ENCODE measurements at places on chromosomes 5 and 9.
A peak's percentile ranks its signal among the peaks of the same experiment; 100 is the strongest.

GRCh38 chr9:110650991-110651411 is 17.6 kb upstream of the MUSK start:
- no peak for DNase-seq

- DNase-seq, result no peak
These were observed 1782.4 kb upstream of the WWC1 start for GRCh38 chr5:166509085-166509484.

DNA sequence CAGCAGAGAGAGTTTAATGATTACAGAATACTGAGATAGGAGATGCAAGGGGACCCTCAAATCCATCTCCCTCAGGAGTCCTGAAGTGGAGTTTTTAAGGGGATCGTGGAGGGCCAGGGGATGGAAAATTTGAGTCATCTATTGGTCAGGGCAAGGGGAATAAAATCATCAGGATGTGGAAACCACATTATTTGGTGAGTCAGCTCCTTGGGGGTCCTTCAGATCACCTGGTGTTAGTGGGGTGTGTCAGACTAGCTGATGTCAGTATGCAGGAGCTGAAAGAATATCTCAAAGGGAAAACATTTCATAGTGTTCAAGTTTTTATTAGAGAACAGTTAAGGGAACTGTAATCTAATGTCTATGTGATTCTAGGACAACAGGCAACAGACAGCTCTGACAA is 183.0 kb upstream of the FTMT start:
- DNase-seq, result no peak

DNA sequence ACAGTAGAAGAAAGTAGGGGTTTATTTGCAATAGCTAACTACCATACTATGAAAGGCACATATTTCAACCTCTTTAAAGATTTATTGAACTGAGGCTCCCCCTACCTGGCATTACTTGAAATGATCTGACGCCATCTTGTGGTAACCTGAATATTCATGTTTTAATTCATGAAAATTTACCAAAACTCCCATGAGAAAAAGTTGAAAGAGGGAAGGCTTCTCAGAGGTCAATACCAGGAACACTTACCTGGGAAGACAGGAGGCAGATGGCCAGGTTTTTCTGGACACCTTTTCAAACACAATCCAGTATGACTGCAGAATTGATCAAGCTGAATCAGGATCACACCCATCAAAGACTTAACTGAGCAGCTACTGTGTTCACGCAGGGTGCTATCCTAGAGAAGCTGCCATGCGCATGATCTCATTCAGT is 9.4 kb downstream of the PRELID2 start:
- no peak for DNase-seq

DNA sequence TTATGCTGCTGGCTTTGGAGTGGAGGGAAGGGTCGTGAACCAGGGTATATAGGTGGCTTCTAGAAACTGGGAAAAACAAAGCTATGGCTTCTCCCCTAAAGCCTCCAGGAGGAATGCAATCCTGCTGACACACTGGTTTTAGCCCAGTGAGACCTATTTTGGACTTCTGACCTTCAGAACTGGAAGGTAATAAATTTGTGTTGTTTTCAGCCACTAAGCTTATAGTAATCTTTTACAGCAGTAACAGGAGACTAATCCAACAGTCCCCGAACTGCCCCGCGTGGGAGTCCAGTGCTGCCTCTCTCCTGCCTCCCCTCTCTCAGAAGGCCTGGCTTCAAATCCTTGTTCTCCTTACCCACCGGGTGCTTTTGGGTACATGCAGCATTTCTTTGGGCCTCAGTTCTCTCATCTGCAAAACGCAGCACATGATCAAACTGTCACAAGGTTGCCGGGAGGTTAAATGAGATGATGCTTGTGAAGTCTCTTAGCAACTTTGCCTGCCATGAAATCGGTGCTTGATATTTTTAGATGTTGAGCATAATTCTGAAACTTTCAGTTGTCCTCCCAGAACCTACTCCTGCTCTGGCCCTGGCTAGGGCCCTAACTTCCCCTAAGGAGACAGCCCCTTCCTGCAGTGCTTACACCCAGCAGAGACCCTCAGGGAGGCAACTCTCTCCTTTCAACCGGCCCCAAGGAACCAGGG is 127.3 kb upstream of the BOD1 start:
- DNase-seq, result no peak

- DNase-seq, result no peak
These were observed 70.6 kb downstream of the GAS1 start for GRCh38 chr9:86876621-86877196.

DNA sequence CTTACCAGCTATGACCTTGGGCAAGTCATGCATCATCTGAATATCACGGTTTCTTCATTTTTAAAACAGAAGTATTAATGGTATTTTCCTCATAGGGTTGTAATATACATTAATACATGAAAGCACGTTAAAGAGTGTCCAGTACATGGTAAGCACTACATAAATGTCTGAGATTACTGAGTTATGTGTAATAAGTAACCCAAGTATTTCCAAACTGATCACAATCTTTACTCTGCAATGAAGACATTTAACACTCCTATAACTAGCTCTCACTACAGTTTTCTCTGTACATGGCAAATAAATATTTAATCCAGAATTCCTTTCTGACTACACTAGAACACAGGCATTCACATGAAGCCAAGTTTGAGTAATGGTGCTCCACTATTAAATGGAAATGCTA is 4.0 kb downstream of the GLDC start:
- DNase-seq, result no peak

GRCh38 chr5:140134277-140134935 is 8.7 kb downstream of the IGIP start:
- DNase-seq, result no peak

GRCh38 chr9:5301544-5301943 is 3.0 kb downstream of the RLN2 start:
- DNase-seq, result no peak

GRCh38 chr5:29715167-29715566 is 1478.3 kb upstream of the CDH6 start:
- DNase-seq, result no peak

DNA sequence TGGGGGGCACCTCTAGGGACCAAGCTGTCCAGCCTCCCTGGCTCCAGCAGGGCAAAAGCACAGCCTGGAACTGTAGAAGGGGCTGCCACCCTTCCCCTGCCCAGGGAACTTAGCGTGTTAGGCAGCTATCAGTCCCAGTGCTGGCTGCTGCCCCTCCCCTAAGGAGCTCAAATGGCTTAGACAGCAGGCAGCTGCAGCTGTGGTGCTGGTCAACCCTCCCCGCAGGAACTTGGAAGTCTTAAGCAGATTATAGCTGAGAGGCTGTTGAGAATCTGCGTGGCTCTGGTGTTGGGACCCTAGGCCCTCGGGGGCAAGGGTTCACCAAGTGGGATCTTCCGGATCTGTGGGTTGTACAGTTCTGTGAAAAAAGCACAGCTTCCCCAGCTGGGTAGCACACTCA is 536.5 kb upstream of the CDH10 start:
- DNase-seq, result no peak

GRCh38 chr5:3384531-3384930 is 211.1 kb upstream of the IRX1 start:
- peak; percentile 46 for DNase-seq

- no peak for DNase-seq
These were observed 277.7 kb upstream of the PTGER4 start for GRCh38 chr5:40402007-40402364.

GRCh38 chr5:13987843-13988464 is 43.5 kb upstream of the DNAH5 start:
- DNase-seq, result no peak

- no peak for DNase-seq
These were observed 42.0 kb downstream of the FBXO38 start for GRCh38 chr5:148425808-148426207.

GRCh38 chr5:178370102-178370501 is 137.5 kb upstream of the PHYKPL start:
- no peak for DNase-seq

DNA sequence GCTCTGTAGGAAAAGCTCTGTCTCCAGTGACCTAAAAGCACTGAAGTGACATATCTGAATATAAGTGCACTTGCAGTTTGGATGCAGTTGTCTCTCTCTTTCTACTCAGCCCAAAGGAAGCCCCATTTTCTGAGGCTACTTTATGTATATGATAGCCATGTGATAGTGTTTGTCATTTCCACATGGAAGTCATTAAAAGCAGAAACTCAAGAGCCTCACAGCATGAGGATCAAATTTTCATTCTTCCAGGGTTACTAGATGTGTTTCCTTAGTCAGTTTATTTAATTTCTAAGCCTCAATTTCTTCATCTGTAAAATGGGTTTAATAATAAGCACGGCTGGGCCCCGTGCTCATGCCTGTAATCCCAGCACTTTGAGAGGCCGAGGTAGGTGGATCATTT is 36.7 kb downstream of the RNF44 start:
- no peak for DNase-seq

GRCh38 chr9:127920794-127921193 is 4.0 kb upstream of the ST6GALNAC4 start:
- no peak for DNase-seq

GRCh38 chr9:127187231-127187956 is 65.0 kb upstream of the ANGPTL2 start:
- DNase-seq, result peak; percentile 92

GRCh38 chr5:180294913-180295555 is 3.2 kb upstream of the MAPK9 start:
- DNase-seq, result no peak

DNA sequence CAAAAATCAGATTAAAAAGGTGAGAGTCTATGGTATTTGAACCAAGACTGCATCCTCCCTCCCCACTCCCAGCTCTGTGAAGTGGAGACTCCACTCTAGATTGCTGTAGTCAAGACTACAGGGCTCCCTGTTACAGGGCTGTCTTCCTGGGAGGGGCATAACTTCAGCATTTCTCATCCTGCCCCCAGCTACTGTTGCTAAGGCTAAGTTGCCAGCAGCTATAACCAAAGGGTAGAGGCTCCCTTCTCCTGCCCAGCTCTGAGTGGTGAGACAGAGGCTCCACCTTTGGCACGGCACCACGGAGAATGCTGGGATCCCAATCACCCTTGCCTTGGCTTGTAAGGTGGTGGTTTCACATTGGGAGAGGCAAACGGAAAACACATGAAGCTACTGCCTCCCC is 39.2 kb upstream of the GCNT4 start:
- no peak for DNase-seq

GRCh38 chr5:14268738-14269137 is 125.6 kb downstream of the TRIO start:
- no peak for DNase-seq

DNA sequence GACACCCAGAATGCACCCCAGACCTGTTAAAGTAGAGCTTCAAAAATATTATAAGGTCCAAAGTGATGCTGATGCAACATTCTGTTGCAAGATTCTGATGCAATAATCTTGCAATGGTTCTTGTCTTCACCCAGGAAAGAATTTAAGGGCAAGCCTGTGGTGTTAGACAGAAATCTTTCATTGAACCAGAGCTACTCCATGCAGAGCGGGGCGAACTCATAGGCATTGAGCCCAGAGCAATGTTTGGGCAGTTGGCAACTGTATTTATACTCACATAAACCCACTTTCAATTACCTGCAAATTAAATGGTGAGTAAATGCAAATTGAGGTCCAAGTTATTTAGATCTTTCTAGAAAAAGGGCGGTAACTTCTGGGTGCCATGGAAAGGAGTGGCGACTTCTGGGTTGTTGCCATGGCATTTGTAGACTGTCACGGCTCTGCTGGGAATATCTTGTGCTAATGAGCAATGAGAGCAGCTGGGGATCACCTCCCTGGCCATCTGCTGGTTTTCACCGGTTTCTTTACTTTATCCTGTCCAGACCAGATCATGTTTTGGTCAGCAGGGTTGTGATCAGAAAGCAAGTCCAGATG is 163.4 kb downstream of the ICE1 start:
- DNase-seq, result no peak

GRCh38 chr5:131916481-131916880 is 29.0 kb downstream of the MEIKIN start:
- no peak for DNase-seq

Data from coronary artery (tissue), 2 donors.